ENCODE measurements at places on chromosomes 11 and 22.

- DNase-seq, result no peak
Observed at GRCh38 chr11:134250246-134250645, 2.9 kb downstream of the THYN1 start.

DNA sequence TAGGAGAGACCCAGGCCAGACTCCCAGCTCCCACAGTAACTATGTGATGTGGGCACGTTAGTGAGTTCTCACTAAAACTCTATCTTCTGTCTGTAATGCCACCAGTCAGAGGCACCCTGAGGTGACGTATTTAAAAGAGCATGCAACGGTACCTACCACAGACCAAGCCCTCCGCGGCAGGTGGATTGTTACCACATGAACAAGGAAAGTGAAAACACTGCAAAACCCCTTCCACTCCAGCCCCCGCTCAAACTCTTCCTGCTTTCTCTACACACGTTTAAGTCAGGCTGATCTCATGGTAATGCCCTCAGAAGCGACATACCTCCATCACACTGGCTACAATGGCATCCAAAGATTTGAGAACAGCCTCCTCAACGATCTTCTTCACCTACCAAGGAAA lies 36.7 kb downstream of the SERPIND1 start:
- DNase-seq, result no peak

DNA sequence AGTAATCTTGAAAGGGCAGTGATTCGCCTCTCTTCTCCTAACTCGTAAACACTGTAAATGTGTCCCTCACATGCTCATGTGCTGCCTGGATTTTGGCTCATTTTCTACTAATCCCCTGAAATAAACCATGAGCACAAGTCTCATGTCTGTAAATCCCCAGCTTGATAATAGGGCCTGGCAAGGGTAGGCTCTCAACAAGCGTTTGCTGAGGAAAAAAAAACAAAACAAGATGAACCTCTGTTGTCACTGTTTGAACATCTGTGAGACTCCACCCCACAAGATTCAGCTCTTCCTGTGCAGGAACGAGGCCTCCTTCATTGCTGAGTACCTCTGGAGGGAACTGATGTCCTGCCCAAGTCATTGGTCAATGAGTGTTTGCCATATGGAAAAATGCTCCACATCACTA lies 4.5 kb upstream of the CYB5R2 start:
- no peak for DNase-seq

DNA sequence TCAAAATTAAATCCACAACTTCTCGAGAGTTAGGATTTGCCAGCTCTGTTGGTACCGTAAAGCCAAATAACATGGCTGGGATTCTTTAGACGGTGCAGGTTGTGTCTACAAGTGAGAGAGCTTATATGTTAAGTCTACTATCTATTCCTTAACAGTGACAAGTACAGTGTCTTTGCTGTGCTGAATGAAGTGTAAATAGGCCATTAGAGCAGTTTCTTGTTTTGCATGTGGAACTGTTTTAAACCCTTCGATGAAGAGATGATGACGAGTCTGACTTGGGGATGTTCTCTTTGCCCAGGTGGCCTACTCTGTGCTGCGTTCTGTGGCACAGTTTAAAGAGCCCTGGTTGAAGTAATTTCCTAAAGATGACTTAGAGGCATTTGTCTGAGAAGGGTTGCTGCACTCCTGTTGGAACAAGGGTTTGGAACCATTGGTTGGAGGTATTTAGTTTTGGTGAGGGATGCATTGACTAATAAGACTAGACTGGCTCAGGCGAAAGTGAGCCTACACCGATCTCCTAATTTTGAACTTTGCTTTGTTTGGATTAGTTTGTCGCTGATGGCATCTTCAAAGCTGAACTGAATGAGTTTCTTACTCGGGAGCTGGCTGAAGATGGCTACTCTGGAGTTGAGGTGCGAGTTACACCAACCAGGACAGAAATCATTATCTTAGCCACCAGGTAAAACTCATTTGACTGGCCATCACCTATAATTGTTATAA lies 988 bp downstream of the RPS3 start:
- no peak for DNase-seq
